Right forelimb (tissue), 1 donor: ENCODE measurements at places on chromosomes 3 and 15.

DNA sequence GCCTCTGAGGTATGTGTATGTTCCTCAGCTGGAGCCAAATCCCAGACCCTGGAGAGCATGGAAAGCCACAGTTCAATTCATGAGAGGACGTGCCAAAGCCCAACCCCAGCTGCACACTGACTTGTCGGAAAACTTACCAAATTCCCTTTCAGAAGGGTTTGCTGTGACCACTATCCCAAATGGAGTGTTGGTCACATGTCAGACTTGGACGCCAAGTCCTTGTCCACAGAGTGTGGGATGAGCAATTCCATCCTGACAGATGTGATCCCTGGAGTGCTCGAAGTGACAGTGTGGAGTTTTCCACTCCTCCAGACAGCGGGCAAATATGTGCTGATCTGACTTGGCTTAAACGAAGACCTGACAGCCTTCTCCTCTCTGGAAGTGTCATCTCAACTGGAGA lies 71.2 kb downstream of the RORA start:
- peak; percentile 76 for DNase-seq

DNA sequence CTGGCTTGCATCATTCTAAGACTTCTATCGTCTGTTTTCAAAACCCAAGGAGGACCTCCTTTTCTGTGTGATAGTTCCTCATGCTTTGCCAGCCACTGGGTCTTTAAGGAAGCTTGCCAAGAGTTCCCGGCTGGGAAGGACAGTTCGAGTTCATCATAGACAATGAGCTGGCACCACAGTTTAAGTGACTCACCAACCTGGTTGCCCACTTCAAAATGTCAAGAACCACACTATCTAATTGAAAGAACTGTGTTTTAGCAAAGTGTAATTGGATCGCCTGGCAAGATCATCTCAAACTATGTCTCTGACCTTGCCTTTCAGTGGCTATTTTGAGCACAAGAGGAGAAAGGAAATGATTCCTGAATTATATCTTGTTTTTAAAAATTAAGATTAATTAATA lies 27.9 kb downstream of the SOX2 start:
- DNase-seq: no peak

- peak; percentile 94 for DNase-seq
These were observed at the start of gene ABHD10 for GRCh38 chr3:111978583-111979433. TSS of gene ABHD10 (plus strand) at chr3:111979026. CDS start at chr3:111979062, 36 bp downstream.

DNA sequence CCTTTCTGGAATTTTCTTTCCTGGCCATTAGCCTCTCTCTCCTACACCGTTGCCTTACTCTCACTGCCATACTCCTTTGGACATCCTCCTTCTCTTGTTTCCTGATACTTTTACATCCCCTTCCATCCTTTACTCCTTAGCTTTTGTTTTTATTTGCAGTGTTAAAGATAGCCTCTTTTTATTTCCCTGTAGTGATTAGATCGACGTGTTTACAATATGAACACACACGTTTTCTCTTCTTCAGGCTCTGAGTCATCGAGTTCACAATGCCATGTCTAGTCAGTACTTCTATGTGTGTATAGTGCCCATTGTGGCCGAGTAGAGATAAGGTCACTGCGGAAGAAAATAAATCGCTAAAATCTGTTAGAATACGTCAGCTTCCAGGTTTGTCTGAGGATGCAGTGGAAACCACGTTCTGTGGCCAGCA lies 208.5 kb downstream of the LPP start:
- no peak for DNase-seq

- DNase-seq: no peak
These were observed 176.2 kb downstream of the P3H2 start for GRCh38 chr3:189944285-189945145.

- no peak for DNase-seq
These were observed 302.2 kb upstream of the TPM1 start for GRCh38 chr15:62740141-62741004.

- no peak for DNase-seq
These were observed 22.3 kb downstream of the VIPR1 start for GRCh38 chr3:42524751-42525150.

GRCh38 chr3:72977060-72977808 lies 19.4 kb upstream of the PPP4R2 start:
- no peak for DNase-seq

DNA sequence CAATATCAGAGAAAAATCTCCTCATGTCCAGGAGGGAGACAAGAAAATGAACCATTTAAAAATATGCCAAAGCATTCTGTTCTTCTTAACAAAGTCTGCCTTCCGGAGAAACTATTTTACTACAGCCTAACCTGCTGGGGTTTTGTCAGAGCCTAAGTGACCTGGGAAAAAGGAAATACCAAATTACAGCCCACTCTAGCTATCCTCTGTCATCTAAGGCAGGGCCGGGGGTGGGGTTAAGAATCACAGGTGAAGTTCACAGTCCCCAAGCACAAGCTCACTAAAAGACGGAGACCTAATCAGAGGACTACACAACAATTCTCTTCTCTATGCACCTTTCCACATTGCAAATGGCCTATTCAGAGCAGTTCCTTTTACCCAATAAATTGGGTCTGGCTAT lies 116.6 kb downstream of the TRIM42 start:
- DNase-seq: no peak
